Endodermal cell (in vitro differentiated cells): ENCODE measurements at places on chromosomes 2 and 18. TPM values are rescaled to one million over a fixed set of nuclear protein-coding genes. Genes with fewer than 3 reads are reported as not detected.

RETREG2 gene
- 64.1 and 67.0 TPM in 2 replicates for total RNA-seq

CD226 gene
- 0.13 and 0.32 TPM in 2 replicates for total RNA-seq

HOXD1 gene
- 0.18 and 0.27 TPM in 2 replicates for total RNA-seq

DLX1 gene
- total RNA-seq: not detected in 3 replicates
